Esophagus squamous epithelium (tissue), 5 donors: ENCODE measurements at places on chromosomes 4 and X. TPM values are rescaled to one million over a fixed set of nuclear protein-coding genes. Genes with fewer than 3 reads are reported as not detected.

DNA sequence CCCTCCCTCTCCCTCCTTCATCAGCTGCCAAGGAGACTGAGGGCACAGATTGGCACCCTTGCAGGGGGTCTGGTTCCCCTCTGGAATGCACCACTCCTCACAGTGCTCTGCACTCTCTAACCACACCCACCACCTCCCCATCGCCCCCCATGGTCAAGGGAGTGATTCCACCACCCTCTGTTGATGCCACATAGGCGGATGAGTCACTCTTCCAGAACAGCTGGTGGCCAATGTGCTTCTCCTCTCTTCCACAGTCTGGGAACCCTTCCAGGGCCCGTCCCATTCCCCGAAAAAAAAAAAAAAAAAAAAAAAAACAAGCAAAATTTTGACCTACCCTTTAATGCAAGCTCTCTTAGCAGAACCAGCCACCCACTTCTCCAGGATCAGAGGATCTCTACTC, 341.3 kb upstream of the KLF3 start:
- no peak for DNase-seq

DNA sequence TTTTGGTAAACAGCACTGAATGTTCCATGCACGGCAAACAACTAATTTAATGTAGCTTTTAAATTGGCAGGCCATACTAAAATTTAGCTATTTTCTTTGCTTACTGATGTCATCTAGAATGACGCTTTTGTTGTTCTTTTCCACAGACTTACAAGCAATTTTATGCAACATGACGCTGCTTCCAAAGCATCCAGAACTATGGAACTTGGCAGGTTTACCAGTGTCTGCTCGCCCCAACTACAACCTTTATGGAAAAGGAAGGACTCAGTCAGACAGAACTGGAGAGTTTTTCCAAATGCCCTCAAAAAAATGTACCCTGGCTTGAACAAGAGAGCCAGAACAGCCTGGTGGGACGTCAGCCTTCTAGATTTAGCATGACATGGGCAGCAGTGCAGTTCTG, 58.7 kb downstream of the ANOS1 start:
- no peak for DNase-seq

- no peak for DNase-seq
Measured at GRCh38 chr4:61750810-61751209, 550.7 kb downstream of the ADGRL3 start.

- DNase-seq, result no peak
Measured at GRCh38 chr4:143531380-143531779, 17.9 kb downstream of the SMARCA5 start.

DNA sequence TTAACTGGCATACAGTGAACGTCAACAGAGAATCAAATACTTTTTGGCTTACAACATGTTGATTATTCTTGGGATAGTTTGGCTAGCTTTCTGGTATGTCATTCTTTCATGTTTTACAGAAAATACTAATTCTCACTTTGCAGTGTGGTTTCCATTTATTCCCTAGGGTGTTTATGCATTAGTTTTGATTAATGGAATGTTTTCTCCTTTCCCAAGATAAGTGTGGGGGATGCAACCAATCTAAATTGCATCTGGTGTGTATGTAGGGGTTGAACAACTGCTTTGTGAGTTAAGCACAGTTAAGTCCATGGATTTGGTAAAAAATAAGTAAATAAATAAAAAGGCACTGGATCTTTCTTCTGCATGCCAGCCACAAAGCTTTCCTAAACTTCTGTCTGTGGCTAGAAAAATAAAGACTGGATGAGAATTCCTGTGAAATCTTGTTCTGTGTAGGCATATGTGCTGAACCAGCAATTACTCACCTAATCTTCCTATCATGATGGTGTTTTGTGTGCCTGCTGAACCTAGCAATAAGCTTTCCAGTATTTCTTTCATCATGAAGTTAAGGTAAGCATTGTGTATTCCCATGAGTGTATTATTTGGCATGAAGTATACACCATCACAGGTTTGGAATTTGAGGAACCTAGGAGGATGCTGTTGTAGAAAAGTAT, 50.6 kb upstream of the TENM3 start:
- DNase-seq, result no peak

DNA sequence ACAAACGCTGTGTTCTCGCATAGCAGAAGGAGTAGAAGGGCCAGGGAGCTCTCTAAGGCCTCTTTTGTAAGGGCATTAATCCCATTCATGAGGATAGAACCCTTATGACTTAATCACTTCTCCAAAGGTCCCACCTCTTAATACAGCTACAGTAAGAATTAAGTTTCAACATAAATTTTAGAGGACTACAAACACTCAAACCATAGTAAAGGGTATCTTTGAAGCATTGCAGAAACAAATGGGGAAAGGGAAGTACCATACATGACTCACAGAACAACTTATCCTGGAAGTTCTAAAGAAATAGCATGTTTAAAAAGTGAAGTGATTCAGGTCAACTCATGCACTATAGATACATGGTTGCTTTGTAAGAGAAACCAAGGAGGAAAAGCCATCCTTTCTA, 680.8 kb downstream of the RPA4 start:
- DNase-seq, result no peak

The RHOXF2 gene
- total RNA-seq, result not detected

The DCAF8L2 gene
- total RNA-seq, result not detected

The NWD2 gene
- total RNA-seq, result not detected
